ENCODE measurements at places on chromosomes 1 and 21. TPM values are rescaled to one million over a fixed set of nuclear protein-coding genes. Genes with fewer than 3 reads are reported as not detected.

- no peak for DNase-seq
These were observed 20.6 kb downstream of the EIF2D start for GRCh38 chr1:206591696-206592095.

DNA sequence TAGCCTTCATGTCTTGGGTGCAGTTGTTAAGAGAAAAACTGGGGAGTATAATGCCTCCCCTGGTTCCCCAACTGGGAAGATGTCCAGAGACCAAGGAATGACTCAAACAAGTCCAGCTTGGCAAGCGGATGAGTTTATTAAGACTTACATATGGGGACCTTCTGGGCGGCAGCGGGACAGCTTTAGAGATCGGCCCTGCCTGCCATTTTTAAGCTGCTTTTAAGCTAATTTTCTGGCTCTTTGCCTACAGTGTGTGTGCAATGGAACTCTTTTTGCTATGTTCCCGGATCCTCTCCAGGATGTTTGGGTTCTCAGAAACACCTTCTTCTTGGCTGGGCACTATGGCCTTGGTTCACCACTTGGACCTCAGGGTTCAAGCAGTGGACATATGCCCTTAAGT lies 99.5 kb downstream of the RYR2 start:
- DNase-seq: no peak

GRCh38 chr1:23692308-23692871 lies 784 bp downstream of the RPL11 start:
- DNase-seq: no peak

GRCh38 chr21:20373031-20373430 lies 625.2 kb upstream of the NCAM2 start:
- no peak for DNase-seq

DNA sequence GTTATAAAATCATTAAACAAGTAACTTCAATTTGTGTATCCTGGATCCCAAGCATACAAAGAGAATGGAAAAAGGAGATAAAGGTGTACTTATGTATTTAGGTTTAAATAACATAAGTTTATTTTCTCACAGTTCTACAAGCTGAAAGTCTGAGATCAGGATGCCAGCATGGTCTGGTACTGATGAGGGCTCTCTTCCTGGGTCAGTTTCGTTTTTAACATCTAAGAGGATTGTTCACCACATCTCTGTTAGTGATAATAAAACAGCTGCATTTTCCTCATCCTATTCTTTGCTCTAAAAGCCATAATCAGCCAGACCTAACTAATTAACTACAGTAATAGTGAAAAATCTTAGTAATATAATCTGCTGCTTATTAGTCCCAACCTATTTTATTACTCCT lies 5.2 kb downstream of the EGLN1 start:
- no peak for DNase-seq

DNA sequence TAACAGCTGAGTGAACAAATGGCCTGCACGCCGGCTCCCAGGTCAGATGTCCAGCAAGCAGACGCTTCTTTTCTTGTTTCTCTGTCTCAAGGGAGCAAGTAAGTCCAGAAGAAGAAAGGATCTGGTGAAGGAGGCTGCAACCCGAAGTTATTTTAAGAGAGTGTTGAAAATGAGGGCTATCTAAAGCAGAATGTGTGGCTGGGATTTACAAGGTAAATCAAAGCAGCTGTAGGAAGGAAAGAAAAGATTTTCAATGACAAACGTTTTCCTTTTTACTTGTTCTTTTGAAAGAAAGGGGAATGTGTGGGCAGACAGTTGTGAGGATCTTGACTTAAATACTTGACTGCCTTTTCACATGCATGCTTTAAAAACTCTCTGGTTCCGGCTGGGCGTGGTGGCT lies 311.5 kb downstream of the KIF26B start:
- no peak for DNase-seq

- DNase-seq: no peak
These were observed 11.8 kb downstream of the DENND4B start for GRCh38 chr1:153934746-153935145.

- DNase-seq: no peak
These were observed 89.0 kb downstream of the URB2 start for GRCh38 chr1:229714964-229715603.

DNA sequence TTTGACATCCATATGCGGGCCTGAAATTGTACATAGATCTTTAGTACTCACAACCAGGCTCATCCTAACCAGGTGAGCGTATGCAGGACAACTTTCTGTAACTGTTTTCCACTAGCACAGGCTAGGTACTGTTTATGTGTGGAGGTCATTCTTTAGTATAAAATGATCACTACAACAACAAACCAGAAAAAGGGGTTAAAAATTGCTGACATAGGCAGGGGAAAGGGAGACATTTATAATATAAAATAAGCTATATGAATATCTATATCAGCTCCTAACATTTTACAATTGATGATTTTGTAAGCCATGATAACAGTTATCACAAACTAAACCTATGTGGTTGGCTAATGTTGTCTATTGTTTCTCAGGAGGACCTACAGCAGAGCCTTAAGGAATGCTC lies 37.6 kb downstream of the RGS5 start:
- no peak for DNase-seq

GRCh38 chr1:162605225-162605927 lies 26.9 kb upstream of the DDR2 start:
- DNase-seq: no peak

GRCh38 chr21:42937960-42938605 lies 12.7 kb upstream of the ERVH48-1 start:
- DNase-seq: no peak

DNA sequence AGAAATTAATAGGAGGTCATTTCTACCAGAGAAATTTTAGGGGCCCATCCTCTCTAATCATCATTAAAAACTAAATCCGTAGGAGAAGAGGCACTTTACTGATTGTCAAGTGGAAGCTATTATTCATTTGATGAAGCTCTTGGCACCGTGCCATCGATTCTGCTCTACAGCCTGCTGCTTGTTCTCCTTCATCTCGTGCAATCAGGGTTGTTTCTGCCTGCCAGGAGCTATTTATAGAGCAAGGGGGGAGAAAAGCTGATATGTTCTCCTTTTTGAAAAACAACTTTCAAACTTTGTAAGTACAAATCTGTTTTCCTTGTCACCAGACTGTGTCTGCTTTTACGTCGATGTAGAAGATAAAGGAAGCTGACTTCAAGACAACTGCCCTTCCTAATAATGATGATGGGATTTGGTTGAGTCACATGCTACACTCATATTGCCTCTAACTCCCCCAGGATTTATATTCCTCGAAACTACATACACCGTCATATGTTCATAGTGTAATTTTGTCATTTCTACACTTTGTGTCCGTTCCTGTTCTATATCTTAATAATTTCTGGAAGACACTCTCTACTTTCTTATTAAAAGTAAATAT lies 169.6 kb upstream of the LHX8 start:
- DNase-seq: no peak

GRCh38 chr1:209896346-209896745 lies 41.7 kb upstream of the SYT14 start:
- DNase-seq: no peak

DNA sequence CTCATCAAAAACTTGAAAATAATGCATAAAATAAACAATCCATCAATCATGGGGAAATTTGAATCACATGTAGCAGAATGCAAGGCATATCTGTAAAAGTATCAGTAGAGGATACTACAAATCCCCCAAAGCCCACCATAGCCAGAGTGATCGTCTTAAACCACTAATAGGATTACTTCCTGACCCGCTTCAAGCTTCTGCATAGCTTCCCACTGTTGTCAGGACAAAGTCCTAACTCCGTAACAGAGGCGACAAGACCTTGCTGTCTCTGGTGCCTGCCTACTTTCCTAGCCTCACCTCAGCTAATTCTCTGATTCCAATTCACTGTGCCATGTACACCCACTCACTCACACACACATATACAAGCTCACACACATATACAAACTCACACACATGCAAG lies 161.2 kb upstream of the NFIA start:
- no peak for DNase-seq

DNA sequence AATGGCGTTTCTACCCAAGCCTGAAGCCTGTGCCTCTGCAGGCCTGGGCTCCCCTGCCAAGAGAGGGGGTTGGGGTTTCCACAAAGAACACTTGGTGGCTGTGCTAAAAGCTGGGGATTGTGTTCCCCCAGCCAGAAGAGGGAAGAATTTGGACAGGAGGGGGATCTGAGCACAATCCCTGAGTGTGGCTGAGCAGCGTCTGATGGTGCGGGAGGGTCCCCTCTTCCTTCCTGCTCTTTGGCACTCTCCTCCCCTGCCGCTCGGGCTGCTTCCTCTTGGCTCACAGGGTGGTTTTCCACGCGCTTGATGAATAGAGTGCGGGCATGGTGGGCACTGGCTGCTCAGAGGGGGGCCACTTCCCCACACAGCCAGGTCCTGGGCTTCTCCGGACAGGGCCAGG lies 3.7 kb downstream of the GPR37L1 start:
- no peak for DNase-seq

DNA sequence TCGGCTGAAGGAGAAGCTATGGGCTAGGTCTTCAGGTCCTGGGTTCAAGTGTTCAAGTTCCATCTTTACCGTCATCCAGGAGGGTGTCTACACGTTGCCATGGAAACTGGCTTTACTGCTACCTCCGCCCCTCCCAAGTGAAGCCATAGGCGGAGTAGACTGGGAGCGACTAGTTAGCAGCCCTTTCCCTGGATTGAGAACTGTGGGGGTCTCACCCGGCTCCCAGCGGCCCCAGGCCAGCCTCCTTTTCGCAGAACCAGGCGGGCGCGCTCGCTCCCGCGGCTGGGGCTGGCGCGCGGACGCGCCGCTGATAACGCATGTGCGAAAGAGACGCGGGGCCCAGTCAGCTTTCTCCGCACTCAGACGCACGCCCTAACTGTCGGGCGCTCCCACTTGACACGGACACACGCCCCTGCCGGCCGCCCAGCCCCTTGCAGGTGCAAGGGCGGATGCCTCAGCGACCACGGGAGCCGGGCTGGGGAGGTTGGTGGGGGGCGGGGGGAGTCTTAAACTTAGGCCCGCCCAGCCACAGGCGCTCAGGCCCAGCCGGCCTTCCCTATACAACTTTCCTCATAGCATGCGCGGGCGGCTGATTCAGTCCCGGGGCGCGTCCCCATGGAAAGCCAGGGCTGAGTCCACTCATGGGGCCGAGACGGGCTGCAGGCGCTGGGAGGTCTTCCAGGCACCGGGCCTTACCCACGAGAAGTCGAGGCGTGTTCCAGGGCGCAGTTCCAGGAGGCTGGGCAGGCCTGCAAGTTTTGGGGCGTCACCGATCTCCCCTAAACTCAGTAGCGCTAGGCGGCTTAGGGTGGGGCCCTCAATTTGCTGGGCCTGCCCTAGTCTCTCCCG lies 7.4 kb downstream of the EFNA4 start:
- no peak for DNase-seq

DNA sequence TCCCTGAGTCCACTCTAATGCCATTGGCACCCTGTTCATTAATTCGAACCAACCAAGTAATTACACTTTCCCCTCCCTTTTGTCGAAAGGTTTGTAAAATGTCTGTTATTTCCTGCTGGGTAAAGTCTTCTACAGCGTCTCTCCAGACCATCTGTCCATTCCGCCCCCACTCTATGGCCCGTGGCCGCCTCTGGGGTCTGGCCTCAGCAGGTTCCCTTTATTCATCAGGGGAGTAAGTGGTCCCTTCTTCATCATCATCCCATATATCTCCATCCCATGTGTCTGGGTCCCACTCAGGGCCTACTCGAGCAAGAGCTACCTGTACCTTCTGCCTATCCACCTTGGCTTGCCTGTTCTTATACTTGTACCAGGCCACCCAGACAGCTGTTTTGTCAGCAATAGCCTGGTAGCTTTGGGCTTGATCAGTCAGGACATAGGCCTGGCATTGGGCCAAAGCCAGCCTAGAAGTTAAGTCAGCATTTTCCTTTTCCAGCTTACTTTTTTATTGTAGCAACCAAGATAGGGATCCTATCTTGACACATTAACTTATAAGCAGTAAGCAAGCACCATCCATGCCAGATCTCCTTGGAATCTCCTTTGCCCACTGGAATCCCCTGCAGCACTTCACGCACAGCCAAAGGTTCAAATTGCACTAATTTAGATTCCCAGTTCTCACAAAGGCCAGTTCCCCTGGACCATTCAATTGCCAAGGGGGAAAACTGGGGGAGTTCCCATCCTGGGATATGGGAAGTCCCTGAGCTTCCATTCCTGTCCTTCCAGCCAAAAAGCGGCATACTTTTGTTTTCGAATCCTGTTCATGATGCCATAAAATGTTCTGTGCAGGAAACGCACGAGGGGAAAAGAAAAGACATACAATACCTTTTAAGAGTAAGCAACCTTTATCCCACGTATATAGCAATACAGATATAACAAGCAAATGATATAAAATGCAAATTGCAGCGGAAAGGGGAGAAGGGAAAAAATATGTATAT lies 6.6 kb upstream of the STUM start:
- peak; percentile 29 for DNase-seq

DNA sequence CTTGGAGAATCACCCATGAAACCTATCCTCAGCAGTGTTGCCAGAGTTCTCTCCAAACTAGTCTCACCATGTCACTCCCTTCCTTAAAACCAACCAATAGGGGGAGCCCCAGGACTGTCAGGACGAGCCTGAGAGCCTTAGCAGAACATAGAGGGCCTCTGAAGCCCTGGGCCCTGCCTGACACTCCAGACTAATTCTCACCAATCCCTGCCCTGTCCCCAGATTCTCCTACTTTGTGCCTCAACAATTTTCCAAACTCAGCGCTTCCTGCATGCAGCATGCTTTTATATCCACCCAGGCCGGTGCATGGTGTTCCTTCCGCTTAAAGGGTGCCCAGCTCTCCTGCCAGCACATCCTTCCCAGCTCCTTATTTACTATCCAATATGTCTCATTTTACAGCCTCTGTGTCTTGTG lies 42.7 kb downstream of the HSD3B1 start:
- peak; percentile 41 for DNase-seq

The OR2T1 gene
- not detected for total RNA-seq

The TDRKH gene
- 11.3 TPM for total RNA-seq

The NUCKS1 gene
- total RNA-seq: 149 TPM

The TDRD5 gene
- total RNA-seq: 0.52 TPM

The GCSAML gene
- 0.42 TPM for total RNA-seq

The SPATA6 gene
- total RNA-seq: 6.0 TPM
